ENCODE measurements at places on chromosomes 4 and X.

DNA sequence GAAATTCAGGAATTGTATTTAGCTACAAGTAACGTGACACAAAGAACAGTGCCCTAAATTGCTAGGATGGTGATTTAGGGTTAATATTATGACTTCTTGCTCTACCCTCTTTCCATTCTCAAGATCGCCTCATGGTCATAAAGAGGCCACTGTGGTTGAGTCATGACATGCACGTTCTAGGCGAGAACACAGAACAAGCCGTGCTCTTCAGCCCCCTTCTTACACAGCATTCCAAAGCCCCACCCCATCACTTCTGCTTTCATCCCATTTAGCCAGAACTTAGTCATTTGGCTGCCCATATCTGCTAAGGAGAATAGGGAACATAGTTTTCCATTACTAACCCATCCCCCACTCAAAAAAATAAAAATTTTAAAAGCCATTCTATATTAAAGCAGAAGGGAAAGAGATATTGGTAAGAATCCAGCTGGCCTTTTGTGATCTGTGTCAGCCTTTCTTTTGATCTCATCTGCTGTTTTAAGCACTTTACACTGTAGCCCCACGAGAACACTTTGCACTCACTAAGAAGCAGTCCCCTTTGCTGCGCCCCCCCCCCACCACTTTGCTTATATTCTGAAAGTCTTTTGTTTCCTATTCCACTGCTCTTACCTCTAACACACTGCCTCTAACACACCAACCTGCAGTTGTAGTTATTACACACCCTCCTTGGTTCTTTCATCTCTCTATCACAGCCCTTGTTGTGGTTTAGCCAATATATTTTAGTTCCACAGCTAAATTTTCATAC is 28.4 kb downstream of the NPNT start:
- DNase-seq = no peak

- no peak for DNase-seq
Measured at GRCh38 chr4:139044291-139044690, 28.7 kb downstream of the NOCT start.

DNA sequence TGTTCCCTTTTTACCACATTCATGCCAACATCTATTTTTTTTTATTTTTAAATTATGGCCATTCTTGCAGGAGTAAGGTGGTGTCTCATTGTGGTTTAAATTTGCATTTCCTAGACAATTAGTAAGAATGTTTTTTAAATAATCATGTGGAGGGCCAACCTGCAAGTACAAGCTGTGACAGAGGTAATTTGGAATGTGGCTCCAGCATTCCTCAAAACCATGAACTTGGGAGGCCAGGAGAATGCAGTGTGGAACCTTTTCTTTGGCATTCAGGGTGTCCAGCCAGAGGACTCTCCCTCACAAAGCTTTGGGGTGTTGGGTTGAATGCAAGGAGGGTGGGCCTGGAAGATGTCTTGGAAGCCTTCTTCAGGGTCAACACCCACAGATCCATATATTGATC is 7.3 kb upstream of the TMEM185A start:
- DNase-seq = no peak

GRCh38 chr4:75289914-75290582 is 224.2 kb downstream of the RCHY1 start:
- no peak for DNase-seq

GRCh38 chr4:150391052-150391451 is 190.9 kb upstream of the MAB21L2 start:
- no peak for DNase-seq

- no peak for DNase-seq
Measured at GRCh38 chr4:181971973-181972372, 271.2 kb upstream of the TENM3 start.

DNA sequence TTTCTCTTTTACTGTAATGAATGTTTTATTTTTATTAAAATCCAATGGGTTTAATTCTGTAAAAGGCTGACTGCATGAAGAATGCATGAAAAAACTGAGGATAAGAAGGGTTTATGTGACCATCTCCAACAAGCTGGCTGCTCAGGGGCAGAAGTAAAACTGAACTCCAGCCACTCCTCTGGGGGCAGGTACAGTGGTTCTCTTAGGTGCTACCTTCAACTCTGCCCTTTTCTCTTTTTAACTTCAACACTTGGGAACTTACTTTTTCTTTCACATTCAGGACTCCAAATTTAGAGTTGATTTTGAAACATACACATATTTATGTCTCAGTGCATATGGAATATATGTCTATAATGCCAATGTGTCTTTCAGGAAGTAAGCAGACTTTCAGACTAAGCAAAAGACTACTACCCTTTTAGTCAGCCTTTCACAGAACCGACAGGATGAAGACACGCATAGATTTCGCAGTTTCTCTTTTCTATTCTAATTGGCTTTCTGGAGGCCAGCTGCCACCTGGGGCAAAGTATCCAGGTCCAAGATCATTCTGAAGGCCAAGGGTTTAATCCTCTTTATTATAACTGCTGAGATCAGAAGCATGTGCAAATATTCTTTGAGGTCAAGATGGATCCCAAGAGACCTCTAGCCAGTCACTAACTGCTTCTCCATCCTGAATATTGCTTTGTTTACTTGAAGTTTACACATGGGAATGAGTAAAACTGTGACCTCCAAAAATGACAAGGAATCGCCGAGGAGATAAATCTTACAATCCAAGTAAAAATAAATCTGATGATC is 30.7 kb downstream of the HS3ST1 start:
- no peak for DNase-seq

All from nucleus accumbens (tissue), 56 donors.